ENCODE measurements at places on chromosomes 16 and 17.

DNA sequence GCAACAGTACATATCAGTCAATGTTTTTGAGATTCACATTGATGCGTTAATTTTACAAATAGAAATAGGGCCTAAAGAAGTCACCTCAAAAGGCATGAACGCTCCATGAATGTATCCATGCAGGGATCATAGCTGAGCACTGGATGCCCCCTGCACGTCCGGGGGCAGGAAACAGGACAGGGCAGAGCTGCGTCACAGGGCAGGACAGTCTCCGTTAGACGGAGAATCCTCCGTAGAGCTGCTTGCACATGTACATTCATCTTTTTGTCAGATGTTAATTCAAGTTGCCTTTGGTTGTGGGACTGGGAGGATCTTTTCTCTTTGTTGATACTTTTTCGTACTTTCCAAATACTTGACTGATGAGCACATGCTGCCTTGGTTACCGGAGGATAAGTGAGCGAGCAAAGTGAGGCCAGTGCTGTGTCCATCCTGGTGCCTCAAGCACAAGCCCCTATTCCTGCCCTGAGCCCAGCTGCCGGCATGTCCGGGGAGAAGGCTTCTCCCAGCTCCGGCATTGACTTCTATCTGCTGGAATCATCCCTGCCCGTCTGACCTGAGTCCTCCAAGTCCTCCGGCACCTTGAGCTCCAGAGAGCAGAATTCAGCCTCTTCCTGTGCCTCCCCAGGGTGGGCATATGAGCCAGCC is 15.0 kb downstream of the GAA start:
- no peak for DNase-seq

- DNase-seq: no peak
These were observed 15.5 kb downstream of the MSI2 start for GRCh38 chr17:57271821-57272220.

- no peak for DNase-seq
These were observed 6.8 kb upstream of the SP6 start for GRCh38 chr17:47857551-47858455.

DNA sequence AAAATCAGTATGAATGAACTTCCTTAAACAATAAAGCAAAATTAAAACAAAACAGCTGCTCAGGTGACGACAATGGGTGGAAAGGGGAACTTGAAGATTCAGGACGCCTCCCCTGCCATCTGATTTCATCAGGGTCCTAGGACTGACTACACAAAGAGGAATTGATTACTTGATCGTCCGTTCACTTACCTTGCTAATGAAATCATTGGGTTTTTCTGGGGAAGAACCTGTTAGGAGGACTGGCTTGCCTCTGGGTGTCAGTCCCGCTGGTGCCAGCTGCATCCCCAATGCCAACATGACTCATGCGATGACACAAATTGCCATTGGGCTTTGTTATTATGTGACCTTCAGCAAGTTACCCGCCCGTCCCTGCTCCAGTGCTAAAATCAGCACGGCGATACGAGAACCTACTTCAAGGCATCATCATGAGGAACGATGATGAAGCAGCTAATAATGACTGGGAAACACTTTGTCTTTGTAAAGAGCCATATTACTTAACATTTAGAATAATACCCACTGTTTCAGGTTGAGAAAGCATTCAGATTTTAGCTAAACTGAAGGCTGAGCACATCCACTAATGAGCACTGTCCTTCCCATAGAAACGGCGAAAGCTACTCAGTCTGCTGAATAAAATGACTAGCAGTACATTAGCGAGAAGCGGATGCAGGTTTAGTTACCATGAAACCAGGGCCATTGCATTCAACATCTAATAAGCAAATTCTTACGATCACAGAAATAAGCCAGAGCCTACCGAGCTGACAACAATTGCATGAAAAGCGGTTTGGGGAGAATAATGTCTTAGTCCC is 139.4 kb downstream of the ZFHX3 start:
- DNase-seq: no peak

GRCh38 chr16:27824006-27824405 is 239.5 kb downstream of the GSG1L start:
- DNase-seq: no peak

DNA sequence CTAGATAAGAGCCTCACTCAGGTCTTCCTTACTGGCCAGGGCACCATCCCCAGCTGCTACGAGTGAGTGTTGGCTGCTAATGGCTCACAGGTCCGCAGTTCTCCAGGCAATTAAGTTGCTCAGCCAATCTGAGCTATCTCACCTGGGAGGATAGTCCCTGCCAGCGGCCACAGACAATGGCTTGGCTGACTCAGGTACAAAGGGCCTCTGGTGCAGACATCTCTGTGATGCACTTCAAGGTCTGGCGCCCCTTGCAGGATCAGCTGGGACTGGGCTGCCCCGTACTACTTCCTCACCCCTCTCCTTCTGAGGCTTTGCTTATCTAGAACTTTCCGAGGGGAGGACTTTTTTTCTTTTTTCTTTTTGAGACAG is 49.2 kb upstream of the EMP2 start:
- DNase-seq: no peak

GRCh38 chr17:35167666-35168065 is 20.0 kb downstream of the UNC45B start:
- DNase-seq: peak; percentile 37

GRCh38 chr16:53872248-53873221 is 168.6 kb downstream of the FTO start:
- peak; percentile 44 for DNase-seq

DNA sequence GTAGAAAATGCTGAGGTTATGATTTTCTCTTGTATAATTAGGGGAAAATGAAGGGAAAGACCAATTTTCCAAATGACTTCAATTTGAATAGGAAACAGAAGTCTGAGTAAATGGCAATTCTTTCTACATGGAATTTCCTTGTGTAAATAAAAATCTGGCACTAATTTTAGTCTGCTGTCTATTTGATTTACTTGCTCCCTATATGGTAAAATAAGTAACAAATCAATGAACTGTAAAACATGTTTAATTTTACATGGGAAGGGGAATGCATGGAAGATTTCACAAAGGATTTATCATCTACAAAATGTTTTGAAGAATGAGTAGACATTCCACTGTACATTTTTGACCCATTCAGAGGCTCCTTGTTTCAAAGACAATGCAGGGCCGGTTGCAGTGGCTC is 811.6 kb upstream of the GOT2 start:
- no peak for DNase-seq

All from Daoy (cell line).